ENCODE measurements at places on chromosomes 13 and 19.
A peak's percentile ranks its signal among the peaks of the same experiment; 100 is the strongest.

DNA sequence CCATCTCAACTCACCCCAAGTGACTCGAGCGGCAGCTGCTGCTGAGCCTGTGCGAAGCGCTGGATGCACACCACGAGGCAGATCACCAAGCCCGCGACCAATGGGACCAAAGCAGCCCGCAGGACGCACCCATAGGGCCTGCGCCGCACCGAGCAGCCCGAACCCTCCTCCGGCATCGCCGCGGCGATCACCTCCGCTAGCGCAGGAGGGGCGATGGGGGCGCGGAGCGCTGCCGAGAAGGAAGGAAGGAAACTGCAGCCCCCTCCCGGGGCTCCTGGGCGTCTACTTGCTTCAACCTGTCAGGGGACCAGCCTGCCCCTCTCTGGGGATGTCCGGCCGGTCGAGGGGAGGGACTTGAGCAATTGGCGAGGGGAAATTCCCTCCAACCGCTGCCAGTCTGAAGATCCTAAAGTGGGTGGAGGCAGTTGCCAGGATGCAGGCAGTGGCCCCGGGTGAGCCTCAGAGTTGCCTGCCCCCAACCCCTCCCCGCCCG, at the start of gene CD70:
TSS of gene CD70 (minus strand) at position 324 of the 493 bp plus-strand sequence. CDS start at position 176, 148 bp downstream.
- peak; percentile 14 for DNase-seq

GRCh38 chr13:100848304-100848703, 173.7 kb upstream of the TMTC4 start:
- no peak for DNase-seq

GRCh38 chr13:102593466-102593865, 3.3 kb upstream of the TPP2 start:
- no peak for DNase-seq

DNA sequence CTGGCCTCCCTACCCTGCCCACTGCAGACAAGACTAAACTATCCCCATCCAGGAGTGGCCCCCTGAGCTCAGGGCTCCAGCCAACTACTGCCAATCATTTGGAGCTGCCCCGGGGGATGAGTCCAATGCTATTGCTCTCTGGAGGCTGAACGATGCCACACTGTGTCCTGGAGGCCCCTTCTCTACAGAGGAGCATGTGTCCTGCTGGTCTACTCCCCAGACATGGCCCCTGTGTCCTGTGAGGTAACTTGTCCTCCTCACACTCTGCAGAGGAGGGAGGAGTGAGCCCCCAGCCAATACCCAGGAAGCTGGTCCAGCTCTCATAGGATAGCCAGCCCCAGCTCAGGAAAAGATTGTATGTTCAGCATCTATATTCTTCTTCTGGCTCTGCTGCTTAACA, 159.1 kb upstream of the GPR12 start:
- no peak for DNase-seq

DNA sequence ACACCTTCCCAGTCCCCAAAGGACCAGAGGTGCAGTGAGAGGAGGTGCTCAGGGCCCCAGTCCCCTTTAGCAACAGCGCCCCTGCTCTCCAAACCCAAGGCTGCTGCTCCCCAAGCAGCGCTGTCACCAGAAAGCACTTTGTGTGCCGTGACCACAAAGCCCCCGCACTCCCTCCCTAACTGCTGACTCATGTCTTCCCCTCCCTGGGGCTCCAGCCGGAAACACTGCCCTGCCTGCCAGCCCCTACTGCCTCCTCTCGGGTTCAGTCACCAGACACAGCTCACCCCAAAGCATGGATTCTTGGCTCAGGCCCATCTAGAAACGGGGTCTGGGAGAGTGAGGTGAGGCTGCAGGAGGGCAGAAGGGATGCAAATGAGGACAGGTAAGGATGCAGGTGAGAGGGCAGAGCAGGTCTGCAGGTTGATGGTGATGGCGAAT, 4.9 kb upstream of the TNFSF14 start:
- DNase-seq, result peak; percentile 90

- DNase-seq, result no peak
These were observed 6.4 kb downstream of the C19orf47 start for GRCh38 chr19:40341601-40342482.

DNA sequence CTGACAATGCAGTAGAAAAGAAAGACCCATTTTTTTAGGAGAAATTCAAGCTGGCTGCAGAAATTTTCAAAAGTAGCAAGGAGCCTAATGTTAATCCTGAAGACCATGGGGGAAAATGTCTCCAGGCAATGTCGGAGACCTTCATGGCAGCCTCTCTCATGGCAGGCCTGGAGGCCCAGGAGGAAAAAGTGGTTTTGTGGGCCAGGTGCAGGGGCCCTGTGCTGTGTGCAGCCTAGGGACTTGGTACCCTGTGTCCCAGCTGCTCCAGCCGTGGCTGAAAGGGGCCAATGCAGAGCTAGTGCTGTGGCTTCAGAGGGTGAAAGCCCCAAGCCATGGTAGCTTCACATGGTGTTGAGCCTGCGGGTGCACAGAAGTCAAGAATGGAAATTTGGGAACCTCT, 4.1 kb downstream of the ALG11 start:
- DNase-seq, result no peak

DNA sequence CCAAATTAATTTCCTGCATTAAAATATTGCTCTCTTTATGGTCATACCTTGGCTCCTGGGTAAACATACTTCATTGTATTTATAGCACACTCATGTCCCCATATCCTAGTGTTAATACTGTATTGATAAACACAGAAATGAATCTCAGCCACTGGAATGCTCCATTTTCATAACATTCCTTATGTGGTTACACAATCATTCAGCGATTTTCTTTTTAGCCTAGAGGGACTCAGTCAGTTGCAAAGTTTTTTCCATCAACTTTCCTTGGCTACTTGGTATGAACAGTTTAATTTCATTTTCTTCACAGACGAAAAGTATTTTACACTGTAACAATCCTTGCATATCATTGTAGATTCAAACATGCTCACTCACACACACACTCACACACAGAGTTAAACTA, 471.5 kb downstream of the FGF14 start:
- no peak for DNase-seq

- no peak for DNase-seq
These were observed 26.9 kb downstream of the TMED1 start for GRCh38 chr19:10808937-10809649.

GRCh38 chr13:92513672-92514071, 712.9 kb upstream of the GPC6 start:
- no peak for DNase-seq

GRCh38 chr13:48264058-48264457, 31.1 kb downstream of the ITM2B start:
- no peak for DNase-seq

DNA sequence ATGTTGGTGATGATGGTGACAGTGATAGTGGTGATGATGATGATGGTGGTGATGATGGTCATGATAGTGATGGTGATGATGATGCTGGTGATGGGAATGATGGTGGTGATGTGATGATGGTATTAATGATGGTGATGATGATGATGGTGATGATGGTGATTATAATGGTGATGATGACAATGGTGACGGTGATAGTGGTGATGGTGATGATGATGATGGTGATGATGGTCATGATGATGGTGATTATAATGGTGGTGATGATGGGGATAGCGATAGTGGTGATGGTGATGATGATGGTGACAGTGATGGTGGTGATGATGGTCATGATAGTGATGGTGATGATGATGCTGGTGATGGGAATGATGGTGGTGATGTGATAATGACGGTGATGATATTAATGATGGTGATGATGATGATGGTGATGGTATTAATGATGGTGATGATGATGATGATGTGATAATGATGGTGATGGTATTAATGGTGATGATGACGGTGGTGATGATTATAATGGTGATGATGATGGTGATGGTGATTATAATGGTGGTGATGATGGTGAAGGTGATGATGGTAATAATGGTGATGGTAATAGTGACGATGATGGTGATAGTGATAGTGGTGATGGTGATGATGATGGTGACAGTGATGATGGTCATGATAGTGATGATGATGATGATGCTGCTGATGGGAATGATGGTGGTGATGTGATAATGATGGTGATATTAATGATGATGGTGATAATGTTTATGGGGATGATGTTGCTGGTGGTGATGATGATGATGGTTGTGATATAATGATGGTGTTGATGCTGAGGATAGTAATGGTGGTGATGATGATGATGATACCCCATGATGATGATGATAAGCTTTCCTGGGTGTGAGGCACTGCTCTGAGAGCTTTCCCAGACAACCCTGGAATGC, 7.7 kb downstream of the C13orf46 start:
- no peak for DNase-seq

GRCh38 chr19:32287811-32288227, 57.6 kb upstream of the ZNF507 start:
- no peak for DNase-seq

GRCh38 chr13:114103801-114104654, 28.4 kb downstream of the RASA3 start:
- DNase-seq, result no peak

- no peak for DNase-seq
These were observed 462.5 kb upstream of the SLITRK5 start for GRCh38 chr13:87208636-87209035.

DNA sequence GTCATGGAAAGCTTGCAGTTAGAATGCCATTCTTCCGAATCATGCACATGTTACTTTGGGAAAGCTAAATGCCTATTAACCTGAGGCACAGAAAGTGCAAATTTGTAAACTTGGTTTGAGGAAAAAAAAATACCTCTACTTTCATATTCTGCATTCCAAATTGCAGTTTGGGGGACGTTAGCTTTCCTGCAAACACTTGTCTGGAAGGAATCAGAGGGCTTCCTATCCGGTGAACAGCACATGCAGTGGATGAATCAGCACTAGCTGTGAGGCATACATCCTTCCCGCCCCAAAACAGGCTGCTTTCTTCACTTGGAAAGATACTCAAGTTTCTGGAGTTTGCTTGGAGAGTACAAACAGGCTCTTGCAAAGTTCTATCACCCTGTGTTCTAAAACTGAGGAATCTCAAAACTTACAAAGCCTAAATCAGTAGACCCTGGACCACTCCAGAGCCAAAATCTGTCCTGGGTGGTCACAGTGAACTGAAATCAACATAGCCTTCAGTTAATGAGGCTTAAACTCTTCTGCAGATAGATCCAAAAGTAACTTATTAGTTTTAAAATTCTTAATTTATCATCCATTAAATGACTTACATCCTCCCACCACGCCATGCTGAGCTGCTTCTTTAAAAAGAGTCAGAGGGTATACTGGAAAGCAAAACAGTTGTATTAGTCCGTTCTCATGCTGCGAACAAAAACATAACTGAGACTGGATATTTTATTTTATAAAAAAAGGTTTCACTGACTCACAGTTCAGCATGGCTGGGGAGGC, 802.3 kb upstream of the ARGLU1 start:
- DNase-seq, result no peak

GRCh38 chr13:110726726-110727125, 13.2 kb downstream of the ING1 start:
- DNase-seq, result peak; percentile 50

DNA sequence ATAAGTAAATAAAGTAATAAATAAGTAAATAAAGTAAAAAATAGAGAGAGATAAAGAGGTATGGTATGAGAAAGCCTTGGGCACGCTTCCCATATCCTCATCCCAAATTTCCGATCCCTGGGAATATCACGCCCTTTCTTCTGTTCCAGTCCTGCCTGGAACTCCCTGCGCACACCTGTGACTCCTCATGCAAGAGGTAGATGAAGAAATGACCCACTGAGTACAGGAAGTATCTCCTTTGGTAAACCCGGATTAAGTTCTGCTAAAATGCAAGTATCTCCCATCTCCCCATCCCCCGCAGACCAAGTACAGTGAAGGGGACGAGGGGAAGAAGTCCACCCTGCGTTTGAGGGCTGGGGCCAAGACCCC, 399 bp upstream of the ZNF136 start:
- no peak for DNase-seq

- DNase-seq, result no peak
These were observed 8.1 kb upstream of the ANGPTL4 start for GRCh38 chr19:8355631-8356402.

DNA sequence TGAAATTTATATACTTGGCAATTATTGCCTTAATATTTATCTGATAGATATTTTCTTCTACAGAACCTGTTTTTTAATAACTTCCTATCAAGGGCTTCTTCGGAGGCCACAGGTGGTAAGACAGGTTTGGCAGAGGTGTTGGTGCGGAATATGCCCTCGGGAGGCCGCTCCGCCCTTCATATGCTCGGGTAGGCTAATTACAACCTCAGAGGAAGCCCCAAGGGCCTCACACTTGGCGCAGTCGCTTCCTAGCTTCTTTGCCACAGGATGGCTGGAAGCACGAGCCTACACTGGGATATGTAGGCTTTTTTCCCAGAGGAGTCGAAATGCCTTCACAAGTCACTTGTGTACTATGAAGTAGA, 68.8 kb downstream of the LMO7 start:
- no peak for DNase-seq

- no peak for DNase-seq
These were observed 5.0 kb downstream of the CBLC start for GRCh38 chr19:44782729-44783128.

- no peak for DNase-seq
These were observed 35.2 kb downstream of the KCTD15 start for GRCh38 chr19:33831825-33832224.

GRCh38 chr13:90673746-90674145, 673.7 kb upstream of the MIR17HG start:
- no peak for DNase-seq

DNA sequence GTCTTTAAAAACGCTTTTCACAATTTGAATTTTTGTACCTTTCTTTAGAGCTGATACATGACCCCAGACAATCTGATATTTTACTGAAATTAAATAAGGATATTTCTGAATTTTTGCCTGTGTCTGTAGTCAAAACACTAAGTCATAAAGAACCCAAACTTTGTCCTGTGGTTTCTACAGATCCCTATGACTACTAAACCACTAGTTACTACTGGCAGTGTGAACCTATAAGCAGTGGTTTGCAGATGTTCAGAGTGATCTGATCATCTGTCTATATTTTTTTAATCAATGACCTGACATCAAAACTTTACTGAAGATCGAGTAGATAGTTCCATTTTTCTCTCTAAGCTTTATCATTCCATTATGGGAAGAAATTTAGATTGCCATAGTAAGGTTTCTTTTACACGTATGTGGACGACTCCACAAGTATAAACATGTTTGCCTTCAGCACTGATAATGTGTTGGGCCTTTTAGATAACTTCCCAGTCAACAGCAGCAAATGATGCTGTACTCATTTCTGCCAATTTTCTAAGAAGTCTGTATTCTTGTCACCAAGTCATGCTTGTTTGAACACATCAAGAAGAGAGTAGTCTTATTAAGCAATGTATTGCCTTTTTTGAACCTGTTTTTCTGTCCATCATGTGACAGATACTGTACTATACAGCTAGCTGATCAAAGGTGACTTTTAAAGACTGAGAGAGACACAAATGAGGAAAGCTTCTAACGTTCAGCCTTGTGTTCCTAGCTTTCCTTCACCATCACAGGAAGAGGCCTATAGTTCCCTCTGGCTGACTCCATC, 21.8 kb downstream of the POLR1D start:
- DNase-seq, result no peak

- peak; percentile 68 for DNase-seq
These were observed at the start of gene GET3 for GRCh38 chr19:12736995-12737834. Gene GET3, plus strand, starts transcription at chr19:12737497. Its CDS starts 9 bp downstream, at chr19:12737506.

- DNase-seq, result no peak
These were observed 33.4 kb downstream of the COG6 start for GRCh38 chr13:39688699-39689405.

Data from activated gamma-delta T cell treated with anti-CD3 and anti-CD28 coated beads, Interleukin-2, amount 50 U/mL, for 16 hours (primary cell).